Activated CD4-positive, alpha-beta T cell treated with anti-CD3 and anti-CD28 coated beads, Interleukin-2, amount 50 U/mL, for 48 hours (primary cell): ENCODE measurements at places on chromosomes 7 and 10.
A peak's percentile ranks its signal among the peaks of the same experiment; 100 is the strongest.

DNA sequence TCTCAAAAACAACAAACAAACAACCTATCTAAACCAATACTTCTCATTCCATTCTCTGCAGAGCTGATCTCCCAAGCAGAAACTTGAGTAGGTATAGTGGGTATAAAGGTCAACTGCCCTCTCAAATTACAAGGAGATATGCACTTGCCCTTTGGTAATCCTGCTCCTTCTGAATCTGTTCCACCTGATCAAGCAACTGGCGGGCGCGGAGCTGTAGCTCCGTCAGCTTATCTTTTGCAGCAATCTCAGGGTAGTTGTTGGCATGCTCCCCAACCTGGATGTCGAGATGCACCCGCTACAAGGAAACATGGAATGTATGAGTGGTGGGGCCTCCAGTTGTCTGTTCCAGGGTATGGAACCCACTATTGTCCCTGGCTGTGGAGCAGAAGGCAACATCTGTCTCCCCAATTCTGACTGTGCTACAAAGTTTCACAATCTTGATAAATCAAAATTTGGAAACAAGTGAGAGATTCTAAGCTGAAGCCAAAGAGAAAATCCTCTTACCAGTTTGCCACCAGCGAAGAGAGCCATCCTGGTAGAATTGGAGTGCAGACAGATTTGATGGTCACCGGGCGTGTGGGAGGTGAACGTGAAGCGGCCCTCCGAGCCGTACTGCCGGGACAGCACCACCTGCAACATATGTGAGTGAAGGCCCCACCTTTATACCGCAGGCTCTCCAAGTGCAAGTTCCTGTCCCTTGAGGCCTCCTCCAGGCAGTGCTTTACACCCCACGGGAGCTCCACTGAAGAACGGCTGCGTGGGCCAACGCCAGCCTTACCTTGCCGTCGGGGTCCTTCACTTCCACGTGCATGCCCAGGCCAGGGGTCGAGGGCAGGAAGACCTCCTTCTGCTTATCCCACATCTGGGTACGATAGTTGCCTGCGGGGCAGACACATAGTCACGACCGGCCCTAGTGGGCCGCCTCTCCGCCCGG lies 819 bp downstream of the TMED4 start:
- peak; percentile 44 for DNase-seq

- peak; percentile 36 for DNase-seq
Observed at GRCh38 chr10:127612-128432, 7.4 kb upstream of the ZMYND11 start.

DNA sequence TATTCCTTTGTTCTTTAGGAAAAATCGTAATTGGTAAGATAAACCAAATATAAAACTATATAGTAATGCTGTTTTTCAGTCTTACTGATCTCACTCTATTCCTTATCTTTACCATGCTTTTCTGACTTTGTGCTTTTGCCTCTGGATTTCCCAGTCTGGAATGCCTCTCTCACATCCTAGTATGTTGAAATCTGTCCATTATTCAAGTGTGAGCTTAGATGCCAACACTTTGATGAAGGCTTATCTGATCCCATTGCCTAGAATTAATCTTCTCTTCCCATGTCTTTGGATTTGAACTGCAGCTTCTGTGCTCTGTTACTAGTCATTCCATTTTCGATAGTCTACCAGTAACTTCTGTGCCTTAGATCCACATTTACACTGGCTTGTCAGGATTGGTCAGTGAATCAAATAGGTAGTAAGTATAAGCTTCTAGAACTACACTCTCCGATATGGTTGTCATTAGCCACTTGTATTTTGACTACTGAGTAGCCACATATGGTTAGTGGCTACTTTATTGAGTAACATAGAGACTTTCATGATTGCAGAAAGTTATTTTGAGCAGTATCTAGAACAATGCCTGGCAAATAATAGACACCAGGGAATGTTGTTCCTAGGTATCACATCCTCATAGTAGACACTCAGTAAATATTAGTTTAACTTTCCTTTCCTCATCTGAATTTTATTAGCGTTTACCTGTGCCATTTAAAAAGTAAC lies 92.9 kb downstream of the BMPR1A start:
- DNase-seq: no peak

GRCh38 chr10:70544431-70545340 lies 57.9 kb downstream of the PRF1 start:
- DNase-seq: no peak

DNA sequence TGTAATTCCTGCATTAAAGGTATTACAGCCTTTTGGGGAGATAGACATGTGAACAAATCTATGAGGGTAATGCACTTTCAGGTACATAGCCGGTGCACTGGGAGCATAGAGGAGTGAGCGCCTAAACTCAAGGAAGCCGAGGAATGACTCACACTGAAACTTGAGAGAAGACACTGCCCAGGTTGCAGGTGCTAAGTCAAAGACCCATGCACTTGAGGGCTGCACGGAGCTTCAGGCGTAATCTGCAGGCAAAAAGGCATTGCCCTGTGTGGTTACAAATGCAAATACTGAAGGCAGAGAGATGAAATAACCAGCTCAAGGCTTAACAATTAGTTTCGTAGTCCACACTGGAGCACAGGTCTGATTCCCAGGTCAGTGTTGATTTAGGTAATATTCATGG lies 51.0 kb upstream of the OSBPL3 start:
- no peak for DNase-seq

- no peak for DNase-seq
Observed at GRCh38 chr10:11715815-11716494, 26.2 kb upstream of the ECHDC3 start.

DNA sequence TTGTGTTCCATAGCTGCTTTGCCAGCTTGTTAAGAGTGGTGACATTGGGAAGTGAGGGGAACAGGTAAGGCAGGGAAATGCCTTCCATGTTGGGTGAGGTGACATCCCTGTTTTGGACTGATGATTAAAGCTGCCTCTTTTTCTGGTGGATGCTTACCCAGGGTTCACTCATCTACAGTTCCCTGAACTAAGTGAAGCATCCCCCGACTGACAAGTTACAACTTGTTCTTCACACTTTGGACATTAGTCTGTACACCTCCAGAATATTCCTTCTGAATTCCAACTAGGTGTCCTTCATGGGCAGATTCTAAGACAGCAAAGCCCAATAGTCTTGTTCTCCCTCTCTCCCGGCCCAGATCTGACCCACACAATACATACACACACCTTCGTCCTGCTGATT lies 63.4 kb downstream of the HDAC9 start:
- no peak for DNase-seq

GRCh38 chr7:114741911-114742310 lies 180.0 kb upstream of the MDFIC start:
- no peak for DNase-seq

GRCh38 chr10:101182936-101183335 lies 46.3 kb downstream of the LBX1 start:
- no peak for DNase-seq

DNA sequence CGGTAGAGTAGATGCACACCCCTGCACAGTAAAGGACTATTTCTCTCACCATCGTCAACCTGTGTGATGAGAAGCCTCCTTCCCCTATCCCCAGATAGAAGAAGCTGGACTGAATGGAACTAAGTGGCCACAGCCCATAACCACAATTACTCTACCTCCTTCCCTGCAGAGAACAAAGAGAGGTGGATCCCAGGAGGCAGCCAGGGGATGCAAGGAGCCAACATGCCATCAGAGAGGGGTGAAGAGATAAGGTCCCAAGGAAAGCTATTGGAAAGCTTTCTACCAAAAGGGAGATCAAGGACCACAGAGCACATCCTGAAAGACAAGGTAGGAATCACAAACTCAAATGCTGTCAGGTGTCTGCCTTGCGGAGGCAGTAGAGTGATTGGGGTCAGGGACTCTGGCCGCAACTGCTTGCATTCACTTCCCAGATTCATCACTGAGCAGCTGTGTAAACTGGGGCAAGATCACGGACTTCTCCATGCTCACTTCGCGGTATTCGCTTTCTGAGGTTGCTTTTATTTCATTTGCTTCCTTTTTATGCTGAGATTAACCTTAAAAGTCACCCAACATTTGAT lies 81.6 kb upstream of the MYO3A start:
- DNase-seq: no peak

GRCh38 chr7:135744938-135745702 lies 3.5 kb downstream of the FAM180A start:
- DNase-seq: no peak

GRCh38 chr7:84970670-84971069 lies 216.2 kb downstream of the SEMA3D start:
- DNase-seq: no peak

GRCh38 chr10:35130663-35131062 lies 4.0 kb downstream of the CREM start:
- DNase-seq: no peak

DNA sequence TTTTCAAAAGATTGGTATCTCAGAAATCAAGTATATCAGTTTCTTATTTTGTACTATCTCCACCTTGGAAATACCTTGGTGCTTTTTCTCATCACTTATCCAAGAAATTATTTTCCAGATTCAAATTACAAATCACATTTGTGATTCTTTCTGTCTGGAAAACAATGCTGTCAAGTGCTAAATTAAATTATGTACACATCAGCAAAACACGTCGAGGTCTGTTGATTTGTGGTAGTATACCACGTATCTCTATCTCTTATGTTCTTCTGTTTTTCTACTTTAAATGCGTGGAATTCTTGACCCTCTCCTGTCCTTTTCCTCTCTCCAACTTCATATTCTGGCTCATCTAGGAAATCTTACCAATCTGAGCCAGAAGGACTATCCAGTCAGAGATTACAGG lies 214.5 kb downstream of the PTN start:
- DNase-seq: no peak

- no peak for DNase-seq
Observed at GRCh38 chr10:103153302-103154197, 39.5 kb downstream of the NT5C2 start.

DNA sequence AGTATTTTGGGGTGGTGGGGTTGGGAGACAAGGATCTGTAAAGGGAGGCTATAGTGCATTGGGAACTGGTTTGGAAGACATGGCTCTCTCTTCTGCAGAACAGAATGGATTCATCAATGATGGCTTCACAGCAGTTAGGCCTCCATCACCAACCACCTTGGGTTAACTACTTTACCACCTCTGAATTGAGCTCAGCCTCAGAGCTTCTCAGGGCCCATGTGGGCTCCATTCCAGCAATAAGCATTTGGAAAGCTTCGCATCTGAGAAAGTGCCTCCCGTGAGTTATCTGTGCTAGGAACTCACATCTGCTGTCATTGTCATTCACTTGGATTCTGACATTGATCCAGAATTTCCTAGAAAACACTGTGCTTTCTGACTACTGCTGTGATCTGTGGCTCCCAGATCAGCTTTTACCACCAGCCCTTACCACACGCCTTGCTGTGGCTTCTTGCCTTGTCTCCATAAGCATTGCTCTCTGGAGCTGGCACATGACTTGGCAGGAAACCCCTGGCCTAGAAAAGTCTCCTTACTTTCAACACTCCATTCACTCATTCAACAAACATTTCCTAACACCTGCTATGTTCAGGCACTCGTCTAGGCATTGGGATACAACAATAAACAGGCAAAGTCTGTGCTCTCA lies 70.7 kb upstream of the ADO start:
- DNase-seq: peak; percentile 24

DNA sequence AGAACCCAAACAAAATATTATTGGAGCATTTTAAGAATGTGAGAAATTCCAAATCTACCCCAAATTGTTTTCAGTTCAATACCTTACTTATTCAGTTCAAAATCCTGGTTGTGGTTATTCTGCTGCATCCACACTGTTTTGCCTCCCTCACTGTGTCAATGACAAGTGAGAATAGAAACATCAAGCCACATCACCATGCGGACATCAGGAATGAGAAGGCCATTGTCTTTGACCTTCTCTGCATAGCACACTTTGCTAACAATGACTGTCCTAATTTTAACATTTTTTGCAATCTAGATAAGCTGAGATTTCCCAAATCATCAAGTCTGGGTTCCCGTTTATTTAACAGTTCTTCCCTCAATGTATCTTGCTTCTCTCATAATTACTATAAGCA lies 93.7 kb downstream of the ELAPOR2 start:
- DNase-seq: no peak

DNA sequence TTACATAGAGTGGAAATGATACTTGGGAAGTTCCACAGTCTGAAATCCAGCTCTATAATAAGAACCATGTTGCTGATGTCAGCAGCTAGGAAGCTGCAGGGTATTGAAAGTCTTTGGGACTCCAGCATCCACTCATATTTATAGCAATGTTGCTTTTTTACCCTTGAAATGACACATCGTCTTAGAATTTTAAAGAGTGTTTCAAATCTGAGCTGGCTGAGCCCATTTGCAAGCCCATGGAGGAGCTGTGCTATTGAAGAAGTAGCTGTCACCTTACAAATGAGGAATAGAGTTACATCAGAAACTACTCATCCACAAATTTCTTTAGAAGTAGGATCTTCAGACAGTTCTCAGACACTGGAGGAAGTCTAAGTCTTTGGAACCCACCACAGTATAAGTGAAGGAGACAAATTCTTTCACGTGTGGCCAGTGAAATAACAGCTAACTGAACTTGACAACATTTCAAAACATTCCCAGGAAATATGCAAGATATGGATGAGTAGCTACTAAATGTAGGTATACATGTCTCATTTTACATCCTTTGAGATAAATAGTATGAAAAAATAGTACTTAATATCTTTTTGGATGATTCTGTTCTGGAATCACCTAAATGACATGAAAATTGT lies 203.6 kb downstream of the ZNF365 start:
- no peak for DNase-seq

DNA sequence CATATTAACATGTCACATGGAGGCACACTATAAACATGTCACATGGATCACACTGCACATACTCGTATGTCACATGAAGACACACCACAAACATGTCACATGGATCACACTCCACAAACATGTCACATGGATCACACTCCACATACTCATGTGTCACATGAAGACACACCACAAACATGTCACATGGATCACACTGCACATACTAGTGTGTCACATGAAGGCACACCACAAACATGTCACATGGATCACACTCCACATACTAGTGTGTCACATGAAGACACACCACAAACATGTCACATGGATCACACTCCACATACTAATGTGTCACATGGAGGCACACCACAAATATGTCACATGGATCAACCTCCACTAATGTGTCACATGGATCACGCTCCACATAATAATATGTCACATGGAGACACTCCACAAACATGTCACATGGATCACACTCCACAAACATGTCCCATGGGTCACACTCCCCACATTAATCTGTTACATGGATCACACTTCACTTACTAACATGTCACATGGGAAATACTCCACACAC lies 195.6 kb upstream of the PFKP start:
- DNase-seq: no peak

DNA sequence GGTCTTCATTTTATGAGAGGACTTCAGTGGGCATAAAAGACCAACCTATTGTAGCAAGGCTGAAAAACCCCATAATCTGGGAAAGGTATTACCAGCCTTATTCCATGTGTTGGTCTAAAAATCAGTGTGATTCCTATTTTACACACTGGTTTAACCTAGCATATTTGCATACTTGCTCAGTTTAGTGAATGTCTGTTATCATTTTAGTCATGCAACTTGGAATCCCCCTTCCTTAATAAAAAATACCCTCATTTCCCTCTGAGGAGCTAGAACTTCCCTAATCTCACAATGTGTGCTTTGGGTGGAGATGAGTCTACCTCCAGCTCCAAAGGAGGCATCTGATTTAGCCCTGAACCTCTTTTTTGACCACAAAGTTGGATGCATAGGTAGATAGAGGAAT lies 312.8 kb upstream of the SORCS1 start:
- no peak for DNase-seq
